ENCODE measurements at places on chromosomes 11 and 22. TPM values are rescaled to one million over a fixed set of nuclear protein-coding genes. Genes with fewer than 3 reads are reported as not detected.

DNA sequence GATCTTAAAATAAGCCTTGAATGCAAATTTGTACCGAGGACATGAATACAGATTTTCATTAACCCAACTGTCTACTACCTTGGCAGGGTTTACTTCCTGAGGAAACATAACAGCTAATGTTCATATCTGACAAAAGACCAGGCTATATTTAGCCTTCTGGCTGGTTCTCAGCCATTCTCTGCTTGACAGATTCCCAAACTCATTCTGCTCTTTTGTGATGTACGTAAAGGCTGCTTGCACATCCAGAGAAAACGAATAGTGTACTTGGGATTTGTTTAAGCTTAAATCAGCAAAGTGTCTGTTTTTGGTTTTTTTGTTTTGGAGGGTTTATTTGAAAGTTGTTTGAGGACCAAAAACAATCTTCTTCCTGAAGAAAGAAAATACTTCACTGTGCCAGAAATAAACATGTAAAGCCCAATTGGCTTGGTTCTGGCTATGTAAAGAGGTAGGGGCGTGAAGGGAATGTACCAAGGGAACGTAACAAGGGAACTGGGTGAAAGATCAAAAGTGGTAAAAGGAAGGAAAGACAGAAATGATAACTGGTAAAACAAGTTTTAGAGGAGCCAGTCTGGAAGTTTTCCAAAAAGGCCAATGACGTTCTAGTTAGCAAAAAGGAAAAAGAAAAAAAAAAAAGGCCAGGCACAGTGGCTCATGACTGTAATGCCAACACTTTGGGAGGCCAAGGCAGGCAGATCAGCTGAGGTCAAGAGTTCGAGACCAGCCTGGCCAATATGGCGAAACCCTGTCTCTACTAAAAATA lies 21.4 kb upstream of the CRTAM start:
- H3K27me3 ChIP-seq, result no peaks in the 10 kb centered on the region
- H3K27ac ChIP-seq, result no peak overlapping the region
- H3K36me3 ChIP-seq, result peaks cover 26% of the 10 kb centered on the region
- no peak for DNase-seq
- H3K4me3 ChIP-seq, result no peak overlapping the region

DNA sequence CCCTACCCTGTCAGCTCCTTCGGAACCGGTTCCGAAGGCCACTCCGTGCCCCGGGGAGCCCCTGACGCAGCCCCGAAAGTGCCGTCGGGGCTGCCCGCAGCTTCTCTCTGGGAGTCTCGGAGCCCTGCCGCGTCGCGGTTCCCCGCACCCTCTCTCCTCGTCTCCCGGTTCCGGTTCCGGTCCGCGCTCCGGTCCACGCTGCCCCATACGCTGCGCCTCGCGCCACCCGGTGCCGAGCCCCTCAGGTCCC lies 618 bp downstream of the MTA2 start:
- H3K27me3 ChIP-seq, result peaks cover 12% of the 10 kb centered on the region
- peaks cover 8% of the 10 kb centered on the region for H3K4me1 ChIP-seq
- peaks cover 50% of the 10 kb centered on the region for H3K36me3 ChIP-seq
- no peak overlapping the region for H3K27ac ChIP-seq
- DNase-seq, result no peak

DNA sequence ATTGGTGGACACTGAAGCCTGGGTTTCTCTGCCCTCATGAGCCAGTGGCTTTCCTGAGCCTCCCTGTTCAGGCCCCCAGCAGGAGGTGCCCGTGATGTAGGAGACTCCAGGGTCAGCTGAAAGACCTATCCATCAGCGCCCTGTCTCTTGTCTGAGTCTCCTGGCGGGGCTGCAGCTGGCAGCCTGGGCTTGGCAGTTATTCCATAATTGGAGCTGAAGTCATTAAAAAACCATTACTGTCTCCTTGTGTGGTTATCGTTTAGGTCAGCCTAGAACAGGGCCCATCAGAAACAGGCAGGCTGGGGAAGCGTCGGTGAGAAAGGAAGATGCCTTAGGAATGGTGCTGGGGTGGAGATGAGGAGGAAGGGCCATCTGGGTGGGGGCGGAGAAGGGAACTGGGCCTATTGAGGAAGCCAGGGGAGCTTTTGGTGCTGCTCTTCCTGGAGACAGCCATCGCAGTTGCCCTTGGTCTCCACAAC lies 5.0 kb downstream of the TUB start:
- no peak overlapping the region for H3K27ac ChIP-seq
- peaks cover 10% of the 10 kb centered on the region for H3K4me1 ChIP-seq
- peaks cover 2% of the 10 kb centered on the region for H3K27me3 ChIP-seq
- DNase-seq, result no peak

DNA sequence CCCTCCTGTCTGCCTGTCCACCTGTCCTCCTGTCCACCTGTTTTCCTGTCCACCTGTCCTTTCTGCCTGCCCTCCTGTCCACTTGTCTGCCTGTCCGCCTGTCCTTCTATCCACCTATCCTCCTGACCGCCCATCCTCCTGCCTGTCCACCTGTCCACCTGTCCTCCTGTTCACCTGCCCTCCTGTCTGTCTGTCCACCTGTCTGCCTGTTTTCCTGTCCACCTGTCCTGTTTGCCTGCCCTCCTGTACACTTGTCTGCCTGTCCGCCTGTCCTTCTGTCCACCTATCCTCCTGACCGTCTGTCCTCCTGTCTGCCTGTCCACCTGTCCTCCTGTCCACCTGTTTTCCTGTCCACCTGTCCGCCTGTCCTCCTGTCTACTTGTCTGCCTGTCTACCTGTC lies 682.8 kb downstream of the TBC1D22A start:
- no peaks in the 10 kb centered on the region for H3K4me1 ChIP-seq
- H3K36me3 ChIP-seq, result peaks cover 40% of the 10 kb centered on the region
- no peak for DNase-seq
- no peaks in the 10 kb centered on the region for H3K27me3 ChIP-seq
- H3K4me3 ChIP-seq, result peak overlapping the region; percentile 19

The C22orf31 gene
- total RNA-seq, result not detected

Measured in H9 (cell line).